ENCODE measurements at places on chromosomes 13 and 19. TPM values are rescaled to one million over a fixed set of nuclear protein-coding genes. Genes with fewer than 3 reads are reported as not detected.

GRCh38 chr13:43489233-43489632 is 297.5 kb downstream of the ENOX1 start:
- DNase-seq = no peak
- no peak overlapping the region for H3K27ac ChIP-seq
- H3K27me3 ChIP-seq = no peaks in the 10 kb centered on the region
- no peaks in the 10 kb centered on the region for H3K36me3 ChIP-seq

- H3K27me3 ChIP-seq = peaks cover 11% of the 10 kb centered on the region
- H3K36me3 ChIP-seq = no peaks in the 10 kb centered on the region
- no peak for DNase-seq
- H3K27ac ChIP-seq = peak overlapping the region; percentile 68
- H3K4me1 ChIP-seq = peaks cover 39% of the 10 kb centered on the region
- H3K4me3 ChIP-seq = no peak overlapping the region
Measured at GRCh38 chr13:94673851-94674250, 38.5 kb downstream of the SOX21 start.

GRCh38 chr13:112781881-112782361 is 92.1 kb downstream of the ATP11A start:
- no peak overlapping the region for H3K4me3 ChIP-seq
- no peak for DNase-seq
- peaks cover 39% of the 10 kb centered on the region for H3K4me1 ChIP-seq

- no peak overlapping the region for H3K4me3 ChIP-seq
- H3K36me3 ChIP-seq = peaks cover 4% of the 10 kb centered on the region
- no peak overlapping the region for H3K27ac ChIP-seq
- H3K27me3 ChIP-seq = no peaks in the 10 kb centered on the region
- peaks cover 3% of the 10 kb centered on the region for H3K4me1 ChIP-seq
- no peak for DNase-seq
Measured at GRCh38 chr13:25252225-25252624, 35.1 kb downstream of the MTMR6 start.

Gene ZNF57
- 4.2 TPM for total RNA-seq

Gene CALR3
- not detected for total RNA-seq

Gene SH2D3A
- total RNA-seq = not detected

Gene CCNA1
- total RNA-seq = 0.25 TPM
